Eye (tissue), 1 donor: ENCODE measurements at places on chromosomes 12 and 14.

GRCh38 chr12:1587927-1588574 lies 6.3 kb downstream of the FBXL14 start:
- peak; percentile 43 for DNase-seq

DNA sequence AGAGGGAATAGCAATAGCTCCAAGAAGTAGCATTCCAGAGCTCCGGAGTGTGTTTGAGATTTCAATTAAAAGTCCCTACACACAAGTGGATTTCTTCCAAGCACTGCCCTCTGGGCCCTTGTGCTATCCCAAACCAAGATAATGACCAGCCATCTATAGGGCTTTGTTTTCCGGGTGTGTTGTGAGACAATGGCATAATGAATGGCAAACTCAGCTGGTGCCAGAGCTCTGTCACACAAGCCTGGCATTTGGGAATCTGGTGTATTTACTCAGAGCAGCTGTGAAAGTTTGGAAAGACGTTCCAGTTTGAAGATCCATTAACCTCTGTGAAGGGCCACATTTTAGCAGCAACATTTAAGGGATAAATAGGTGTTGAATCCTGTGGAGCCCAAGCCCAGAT lies 61.2 kb upstream of the TMTC2 start:
- no peak for DNase-seq

DNA sequence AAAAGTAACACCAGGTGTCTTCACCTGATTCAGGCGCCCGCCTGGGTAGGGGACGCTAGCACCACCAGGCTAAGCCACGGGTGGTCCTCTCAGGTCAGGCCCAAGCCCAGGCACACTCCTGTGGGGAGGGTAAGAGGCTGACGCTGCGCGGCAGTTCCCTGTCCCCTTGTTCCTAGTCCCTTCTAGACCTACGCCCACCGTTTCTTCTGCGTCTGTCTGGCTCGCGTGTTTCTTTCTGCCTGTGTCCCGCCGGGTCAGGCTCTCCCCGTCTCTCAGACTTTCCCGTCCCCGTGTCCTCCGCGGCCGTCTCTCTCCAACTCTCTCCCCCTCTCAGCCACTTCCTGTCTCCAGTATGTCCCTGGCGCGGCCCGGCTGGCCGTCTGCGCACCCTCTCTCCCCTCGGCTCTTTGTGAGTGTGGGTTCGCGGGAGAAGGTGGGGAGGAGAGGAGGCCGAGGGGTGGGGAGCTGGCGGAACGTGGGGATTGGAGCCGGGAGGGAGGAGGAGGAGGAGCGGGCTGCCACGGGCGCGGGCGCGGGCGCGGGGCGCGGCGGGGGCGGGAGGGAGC lies 3.1 kb upstream of the TNS2 start:
- DNase-seq, result peak; percentile 92

DNA sequence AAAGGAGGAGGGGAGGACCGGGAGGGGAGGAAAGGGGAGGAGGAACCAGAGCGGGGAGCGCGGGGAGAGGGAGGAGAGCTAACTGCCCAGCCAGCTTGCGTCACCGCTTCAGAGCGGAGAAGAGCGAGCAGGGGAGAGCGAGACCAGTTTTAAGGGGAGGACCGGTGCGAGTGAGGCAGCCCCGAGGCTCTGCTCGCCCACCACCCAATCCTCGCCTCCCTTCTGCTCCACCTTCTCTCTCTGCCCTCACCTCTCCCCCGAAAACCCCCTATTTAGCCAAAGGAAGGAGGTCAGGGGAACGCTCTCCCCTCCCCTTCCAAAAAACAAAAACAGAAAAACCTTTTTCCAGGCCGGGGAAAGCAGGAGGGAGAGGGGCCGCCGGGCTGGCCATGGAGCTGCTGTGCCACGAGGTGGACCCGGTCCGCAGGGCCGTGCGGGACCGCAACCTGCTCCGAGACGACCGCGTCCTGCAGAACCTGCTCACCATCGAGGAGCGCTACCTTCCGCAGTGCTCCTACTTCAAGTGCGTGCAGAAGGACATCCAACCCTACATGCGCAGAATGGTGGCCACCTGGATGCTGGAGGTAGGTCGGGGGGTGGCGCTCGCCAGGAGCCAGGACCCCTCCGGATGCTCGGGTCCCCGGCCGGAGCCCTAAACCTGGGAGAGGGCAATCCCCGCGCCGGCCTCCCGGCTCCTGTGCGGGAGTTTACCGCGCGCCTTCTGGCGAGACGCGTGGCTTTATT lies at the start of gene CCND2:
Gene CCND2, plus strand, starts transcription at position 111 of the 744 bp plus-strand sequence. Its CDS starts 279 bp downstream, at position 390.
- DNase-seq, result peak; percentile 96

- DNase-seq, result peak; percentile 91
Measured at GRCh38 chr14:58639842-58640484, 2.2 kb downstream of the DACT1 start.
